ENCODE measurements at places on chromosomes 13 and 19. TPM values are rescaled to one million over a fixed set of nuclear protein-coding genes. Genes with fewer than 3 reads are reported as not detected.
A peak's percentile ranks its signal among the peaks of the same experiment; 100 is the strongest.

- H3K4me3 ChIP-seq, result no peak overlapping the region
- no peak for DNase-seq
- peaks cover 7% of the 10 kb centered on the region for H3K4me1 ChIP-seq
- no peak overlapping the region for H3K27ac ChIP-seq
- peaks cover 2% of the 10 kb centered on the region for H3K36me3 ChIP-seq
Observed at GRCh38 chr19:53328967-53329366, 4.6 kb upstream of the ZNF845 start.

- H3K27ac ChIP-seq, result no peak overlapping the region
- no peaks in the 10 kb centered on the region for H3K4me1 ChIP-seq
- H3K36me3 ChIP-seq, result no peaks in the 10 kb centered on the region
- DNase-seq, result no peak
- H3K27me3 ChIP-seq, result peaks cover 29% of the 10 kb centered on the region
Observed at GRCh38 chr13:31860002-31860401, 120.7 kb downstream of the RXFP2 start.

- peaks cover under 1% of the 10 kb centered on the region for H3K4me1 ChIP-seq
- H3K36me3 ChIP-seq, result peaks cover 17% of the 10 kb centered on the region
- peak overlapping the region; percentile 50 for H3K27ac ChIP-seq
- no peaks in the 10 kb centered on the region for H3K27me3 ChIP-seq
- H3K4me3 ChIP-seq, result no peak overlapping the region
Observed at GRCh38 chr19:10921910-10922637, 6.4 kb downstream of the YIPF2 start.

The PLIN4 gene
- total RNA-seq, result 0.25 TPM

The ZNF682 gene
- total RNA-seq, result 13.0 TPM

DNA sequence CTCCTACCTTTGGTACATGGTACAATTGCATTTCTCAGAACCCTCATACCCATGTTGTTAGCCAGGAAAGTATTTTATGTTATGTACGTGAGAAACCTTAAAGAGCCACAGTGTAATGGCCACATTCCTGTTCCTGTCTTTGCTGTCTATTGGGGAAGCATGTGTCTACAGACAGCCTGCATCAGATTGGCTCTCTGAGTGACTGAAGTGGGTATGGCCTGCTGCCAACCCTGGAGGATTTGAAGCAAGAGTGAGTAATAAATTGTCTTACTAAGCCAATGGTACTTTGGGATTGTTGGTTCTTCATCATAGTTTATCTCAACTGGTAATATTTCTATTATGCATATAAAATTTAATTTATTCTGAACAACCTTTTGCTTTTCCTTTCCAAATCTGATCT is 574.1 kb downstream of the LMO7 start:
- DNase-seq, result no peak
- no peaks in the 10 kb centered on the region for H3K36me3 ChIP-seq
- H3K27ac ChIP-seq, result no peak overlapping the region
- H3K4me3 ChIP-seq, result no peak overlapping the region

GRCh38 chr13:92187378-92187989 is 789.1 kb downstream of the GPC5 start:
- peaks cover 29% of the 10 kb centered on the region for H3K36me3 ChIP-seq
- H3K4me3 ChIP-seq, result no peak overlapping the region
- peaks cover 1% of the 10 kb centered on the region for H3K4me1 ChIP-seq
- no peaks in the 10 kb centered on the region for H3K27me3 ChIP-seq

The CYP2A7 gene
- not detected for total RNA-seq

The ARMC6 gene
- total RNA-seq, result 28.2 TPM

GRCh38 chr19:35543280-35544109 is 1.9 kb upstream of the TMEM147 start:
- peak overlapping the region; percentile 93 for H3K4me3 ChIP-seq
- peaks cover 4% of the 10 kb centered on the region for H3K36me3 ChIP-seq
- no peak overlapping the region for H3K27ac ChIP-seq
- H3K27me3 ChIP-seq, result no peaks in the 10 kb centered on the region
- peaks cover 24% of the 10 kb centered on the region for H3K4me1 ChIP-seq

The GPC5 gene
- 2.7 TPM for total RNA-seq

- H3K4me3 ChIP-seq, result peak overlapping the region; percentile 28
- peak overlapping the region; percentile 92 for H3K27ac ChIP-seq
- H3K27me3 ChIP-seq, result peaks cover 2% of the 10 kb centered on the region
Observed at GRCh38 chr19:871446-872265, 12.2 kb downstream of the CFD start.

All from mesothelial cell of epicardium (in vitro differentiated cells).